Head of caudate nucleus (tissue), 42 donors: ENCODE measurements at places on chromosomes 5 and 9.

- no peak for DNase-seq
Observed at GRCh38 chr9:105963343-105964099, 269.2 kb downstream of the TMEM38B start.

GRCh38 chr5:53333160-53333559, 147.3 kb upstream of the FST start:
- no peak for DNase-seq

GRCh38 chr5:133926489-133927299, 41.7 kb downstream of the C5orf15 start:
- no peak for DNase-seq

GRCh38 chr5:88772831-88773230, 110.2 kb downstream of the MEF2C start:
- no peak for DNase-seq

GRCh38 chr5:110055302-110055701, 365.6 kb downstream of the MAN2A1 start:
- no peak for DNase-seq

DNA sequence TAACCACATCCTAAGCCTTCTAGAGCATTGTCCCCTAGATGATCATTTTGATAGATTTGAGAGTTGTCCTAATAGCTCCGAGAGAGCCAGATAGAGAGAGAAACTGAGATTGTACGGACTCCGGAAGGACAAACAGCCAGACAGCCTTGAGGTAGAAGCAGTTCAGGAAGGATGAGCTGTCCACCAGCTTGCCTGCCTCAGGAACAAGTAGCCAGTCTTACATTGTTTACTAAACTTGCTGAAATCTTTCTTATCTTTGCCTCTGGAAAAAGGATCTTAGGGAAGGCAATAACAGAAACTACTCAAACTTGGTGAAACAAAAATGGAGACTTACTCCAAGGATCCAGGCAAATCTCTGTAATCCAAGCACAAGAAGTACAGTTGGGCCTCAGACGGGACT, 39.0 kb upstream of the SAP30L start:
- DNase-seq, result no peak

DNA sequence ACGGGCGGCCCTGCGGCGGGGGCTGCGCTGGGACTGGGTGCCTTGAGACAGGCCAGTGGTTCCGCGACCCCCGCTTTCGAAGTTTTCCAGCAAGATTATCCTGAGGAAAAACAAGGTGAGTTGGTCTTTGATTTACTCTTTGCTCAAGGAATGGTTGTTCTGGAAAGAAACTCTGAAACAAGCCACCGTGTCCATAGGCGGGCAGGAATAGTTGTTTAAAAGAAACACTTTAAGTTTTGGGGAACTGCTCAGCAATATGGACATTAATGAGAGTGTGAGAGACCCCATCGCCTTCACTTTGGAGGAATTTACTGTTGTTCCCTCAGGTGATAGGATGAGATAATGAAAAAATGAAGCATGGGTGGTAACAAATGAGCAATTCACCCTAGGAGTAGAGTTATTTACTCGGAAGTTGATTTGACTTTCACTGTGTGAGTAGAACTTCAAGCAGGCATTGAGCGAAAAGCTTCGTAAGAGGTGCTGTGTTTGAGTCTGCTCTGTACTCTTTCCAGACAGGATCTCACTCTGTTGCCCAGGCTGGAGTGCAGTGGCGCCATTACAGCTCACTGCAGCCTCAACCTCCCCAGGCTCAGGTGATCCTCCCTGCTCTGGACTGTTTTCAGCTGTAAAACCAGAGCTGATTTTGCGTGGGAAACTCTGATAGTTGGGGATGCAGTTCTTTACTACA, 1.1 kb downstream of the DMRTA1 start:
- no peak for DNase-seq

DNA sequence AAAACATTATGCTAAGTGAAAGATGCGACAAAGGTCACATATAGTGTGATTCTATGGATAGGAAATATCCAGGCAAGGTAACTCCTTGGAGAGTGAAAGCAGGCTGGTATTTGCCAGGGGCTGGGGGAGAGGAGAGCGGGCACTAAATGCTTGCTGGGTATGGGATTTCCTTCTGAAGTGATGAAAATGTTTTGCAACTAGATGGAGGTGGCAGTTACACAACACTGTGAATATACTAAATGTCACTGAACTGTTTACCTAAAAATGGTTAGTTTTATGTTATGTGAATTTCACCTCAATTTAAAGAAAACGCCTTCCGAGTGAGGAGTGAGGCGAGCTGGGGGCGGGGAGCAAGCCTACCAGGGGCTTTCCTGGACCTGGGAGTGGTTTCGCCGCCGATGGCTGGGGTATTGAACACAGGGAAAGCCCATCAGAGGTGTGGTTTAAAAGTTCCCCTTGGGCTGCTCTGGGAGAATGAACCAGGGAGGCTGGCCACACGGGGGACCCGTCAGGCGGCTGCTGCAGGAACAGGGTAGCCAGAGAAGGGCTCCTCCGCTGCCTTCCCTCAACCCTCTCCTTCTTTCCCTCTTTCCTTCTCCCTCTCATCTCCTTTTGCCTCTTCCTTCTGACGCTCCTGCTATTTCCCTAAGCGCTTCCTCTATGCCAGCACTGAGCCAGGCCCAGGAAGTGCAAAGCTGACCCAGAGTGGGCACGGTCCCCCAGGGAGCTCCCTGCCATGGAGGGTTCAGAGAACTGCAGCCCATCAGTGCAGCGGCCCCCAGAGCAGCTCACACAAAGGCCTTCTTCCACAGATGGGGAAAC, 4.9 kb downstream of the AKNA start:
- DNase-seq, result no peak

- no peak for DNase-seq
Observed at GRCh38 chr5:166637295-166637694, 1654.2 kb upstream of the WWC1 start.

GRCh38 chr9:22813529-22813928, 366.9 kb downstream of the DMRTA1 start:
- peak; percentile 13 for DNase-seq

DNA sequence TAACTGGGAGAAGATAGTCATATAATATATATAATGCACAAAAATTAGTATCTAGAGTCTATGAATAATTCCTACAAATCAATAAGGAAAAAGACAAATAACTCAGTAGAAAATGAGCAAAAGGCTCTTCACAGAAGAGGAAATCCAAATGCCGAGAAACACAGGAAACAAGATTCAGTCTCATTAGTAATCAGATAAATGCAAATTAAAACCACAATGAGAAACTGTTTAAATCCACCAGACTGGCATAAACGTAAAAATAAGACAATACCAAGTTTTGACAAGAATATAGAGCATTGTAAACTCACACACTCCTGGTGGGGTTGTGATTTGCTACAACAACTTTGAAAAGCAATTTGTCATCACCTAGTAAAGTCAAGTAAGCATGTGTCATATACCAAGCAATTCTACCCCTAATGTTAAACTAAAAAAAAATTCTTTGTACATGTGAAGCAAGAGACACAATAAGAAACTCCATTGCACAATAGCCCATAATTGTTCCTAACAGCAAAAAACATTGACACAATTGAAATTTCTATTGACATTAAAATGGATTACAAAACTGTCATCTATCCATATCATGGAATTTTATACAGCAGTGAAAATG, 21.0 kb upstream of the UBLCP1 start:
- DNase-seq, result no peak

GRCh38 chr9:6777213-6777902, 19.6 kb downstream of the KDM4C start:
- no peak for DNase-seq

GRCh38 chr5:126435261-126435660, 12.1 kb downstream of the GRAMD2B start:
- no peak for DNase-seq

DNA sequence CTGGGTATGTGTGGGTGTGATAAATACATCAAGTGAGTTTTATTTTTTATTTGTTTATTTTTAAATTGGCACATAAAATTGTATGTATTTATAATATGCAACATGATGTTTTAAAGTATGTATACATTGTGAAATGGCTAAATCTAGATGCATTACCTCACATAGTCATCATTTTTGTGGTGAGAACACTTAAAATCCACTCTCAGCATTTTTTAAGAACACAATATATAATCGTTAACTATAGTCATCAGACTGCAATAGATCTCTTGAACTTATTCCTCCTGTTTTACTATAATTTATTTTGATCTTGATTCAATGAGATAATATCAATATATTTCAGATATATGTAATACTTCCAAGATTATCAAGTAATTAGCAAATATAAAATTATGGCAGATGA, 93.9 kb upstream of the ALDH1A1 start:
- DNase-seq, result no peak

DNA sequence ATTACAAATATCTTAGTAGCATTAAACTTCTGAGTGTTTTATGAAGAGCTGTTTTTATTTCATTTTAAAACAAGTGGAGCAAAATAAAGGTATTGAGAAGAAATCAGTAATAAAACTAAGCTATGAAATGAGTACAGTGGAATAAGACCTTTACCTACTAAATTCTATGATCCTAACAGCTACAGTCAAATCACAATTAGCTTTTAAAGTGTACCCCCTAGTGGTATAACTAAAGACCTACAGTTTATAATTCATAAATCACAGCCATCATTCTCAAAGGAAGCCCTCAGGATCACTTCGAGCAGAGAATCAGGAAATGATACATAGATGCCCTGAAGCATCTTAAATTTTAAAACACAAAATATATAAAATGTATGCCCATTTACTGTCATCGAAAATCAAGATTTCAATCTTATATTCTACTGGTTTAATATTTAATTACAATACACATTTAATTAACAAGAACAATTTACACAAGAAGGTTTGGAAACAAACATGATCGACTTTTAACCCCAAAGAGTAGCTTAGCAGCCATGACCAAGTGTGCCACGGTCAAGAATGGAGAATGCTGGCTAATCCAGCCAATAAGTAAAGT, 12.3 kb downstream of the CCNH start:
- DNase-seq, result no peak

GRCh38 chr5:6525910-6526309, 77.3 kb downstream of the UBE2QL1 start:
- DNase-seq, result no peak

DNA sequence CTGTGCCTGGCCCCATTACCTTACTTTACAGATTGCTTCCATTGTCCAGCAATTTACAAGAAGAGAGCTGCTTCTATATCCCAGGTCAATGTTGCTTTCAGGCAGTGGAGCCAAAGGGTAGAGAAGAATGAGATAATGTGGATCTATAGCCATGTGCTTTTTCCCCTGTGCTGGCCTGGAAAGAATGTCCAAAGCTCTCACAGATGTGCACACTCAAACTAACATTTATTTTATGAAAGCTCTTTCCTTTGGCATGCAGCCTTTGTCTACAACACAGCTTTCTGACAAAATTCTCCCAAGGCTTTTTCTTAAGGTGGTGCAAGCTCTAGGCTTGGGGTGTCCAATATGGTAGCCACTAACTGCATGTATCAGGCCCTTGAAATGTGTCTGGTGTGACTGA, 217.3 kb downstream of the LRRC70 start:
- DNase-seq, result no peak

DNA sequence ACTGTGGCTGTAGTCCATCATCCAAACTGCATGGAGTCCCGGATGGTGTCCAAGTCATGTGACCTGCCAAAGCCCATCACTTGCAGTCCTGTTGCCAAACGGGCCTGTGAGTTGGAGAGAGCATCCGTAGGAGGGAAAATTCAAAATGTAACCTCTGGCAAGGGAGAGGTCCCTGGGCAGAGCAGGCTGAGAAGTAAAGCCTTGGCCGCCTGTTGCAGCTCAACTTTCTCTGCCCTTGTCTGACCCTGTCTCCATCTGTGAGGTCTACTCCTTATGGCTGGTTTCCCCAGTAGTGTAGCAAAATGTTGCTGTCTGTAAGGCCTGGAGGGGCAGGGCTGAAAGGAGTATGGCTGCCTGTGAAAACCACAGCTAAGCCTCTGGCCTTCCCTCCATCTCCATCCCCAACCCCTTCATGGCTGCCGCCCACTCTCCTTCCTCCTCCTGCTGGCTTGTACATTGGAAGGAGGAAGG, 163.5 kb downstream of the SEMA6A start:
- peak; percentile 64 for DNase-seq

DNA sequence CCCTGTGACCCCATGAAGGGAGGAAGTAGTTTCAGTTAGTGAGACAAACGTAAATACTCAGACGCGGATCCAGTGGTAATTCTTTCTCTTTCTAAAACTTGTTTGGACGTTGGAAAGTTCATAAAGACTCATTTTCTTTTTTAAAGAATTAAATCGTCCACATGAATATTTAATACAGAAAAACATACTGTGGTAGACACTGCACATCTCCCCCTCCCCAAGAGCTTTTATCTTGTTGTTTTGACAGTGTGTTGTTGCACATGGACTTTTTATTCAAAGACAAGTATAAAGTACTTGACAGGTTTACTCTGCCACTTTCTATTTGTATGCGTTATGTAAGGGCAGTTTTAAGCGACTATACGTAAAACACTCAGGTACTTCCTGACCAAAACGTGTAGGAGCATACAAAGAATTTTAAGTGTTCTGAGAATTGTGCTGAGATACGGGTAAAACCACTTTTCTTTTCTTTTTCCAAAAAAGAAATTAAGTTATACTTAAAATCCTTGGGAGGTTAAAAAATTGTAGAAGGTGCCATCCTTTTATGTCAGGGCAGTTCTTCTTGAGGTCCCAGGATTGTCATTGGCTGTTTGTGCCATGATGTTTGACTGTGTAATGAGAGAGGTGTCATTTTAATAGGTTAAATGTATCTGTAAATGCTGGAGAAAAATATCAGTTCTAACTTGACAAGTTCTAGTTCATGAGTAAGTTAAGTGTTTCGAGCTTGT, 1.3 kb downstream of the NIPBL start:
- DNase-seq, result no peak

DNA sequence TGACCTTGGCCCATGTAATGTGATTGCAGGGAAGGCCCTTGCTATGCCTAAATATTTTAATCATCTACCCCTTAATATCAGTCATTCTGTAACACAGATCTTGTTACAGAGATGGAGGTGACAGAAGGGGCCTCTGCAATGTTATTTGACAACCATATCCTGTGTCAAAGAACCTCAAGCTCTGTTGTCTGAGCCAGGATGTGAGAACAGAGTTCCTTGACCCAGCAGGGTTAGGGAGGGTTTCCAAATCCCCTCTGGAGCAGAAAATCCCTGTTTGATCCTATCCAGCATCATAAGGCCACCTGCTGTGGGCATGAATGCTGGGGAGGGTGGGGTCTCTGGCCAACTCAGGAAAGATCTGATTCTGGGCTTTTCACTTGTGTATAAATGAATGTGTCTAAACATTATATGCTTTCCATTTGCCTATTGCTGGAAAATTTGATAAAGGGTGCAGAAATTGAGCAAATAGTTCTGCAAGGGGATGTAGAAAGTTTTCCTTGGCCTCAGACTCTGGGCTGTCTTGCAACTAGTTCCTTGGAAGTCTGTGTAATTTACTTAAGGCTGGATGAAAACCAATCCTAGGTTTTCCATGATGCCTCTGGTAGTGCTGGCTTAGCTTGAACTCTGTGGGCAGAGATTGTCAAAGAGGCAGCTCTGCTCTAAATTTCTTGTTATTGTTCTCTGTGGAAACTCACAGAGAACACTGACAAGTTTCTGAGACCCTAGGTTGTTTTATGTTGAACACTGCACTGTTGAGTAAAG, 71.0 kb downstream of the PGM5 start:
- no peak for DNase-seq

- DNase-seq, result no peak
Observed at GRCh38 chr5:176180781-176181180, 57.4 kb upstream of the SIMC1 start.
